NCI-H510A treated with DMSO at 0.1 percent for 48 hours (cell line): ENCODE measurements at places on chromosomes 12 and 14.

- DNase-seq = no peak
Measured at GRCh38 chr12:96521895-96522682, 32.7 kb downstream of the CFAP54 start.

GRCh38 chr14:60093606-60094005, 1.9 kb downstream of the PCNX4 start:
- no peak for DNase-seq

- DNase-seq = no peak
Measured at GRCh38 chr12:120835304-120835612, 68.9 kb downstream of the SPPL3 start.

DNA sequence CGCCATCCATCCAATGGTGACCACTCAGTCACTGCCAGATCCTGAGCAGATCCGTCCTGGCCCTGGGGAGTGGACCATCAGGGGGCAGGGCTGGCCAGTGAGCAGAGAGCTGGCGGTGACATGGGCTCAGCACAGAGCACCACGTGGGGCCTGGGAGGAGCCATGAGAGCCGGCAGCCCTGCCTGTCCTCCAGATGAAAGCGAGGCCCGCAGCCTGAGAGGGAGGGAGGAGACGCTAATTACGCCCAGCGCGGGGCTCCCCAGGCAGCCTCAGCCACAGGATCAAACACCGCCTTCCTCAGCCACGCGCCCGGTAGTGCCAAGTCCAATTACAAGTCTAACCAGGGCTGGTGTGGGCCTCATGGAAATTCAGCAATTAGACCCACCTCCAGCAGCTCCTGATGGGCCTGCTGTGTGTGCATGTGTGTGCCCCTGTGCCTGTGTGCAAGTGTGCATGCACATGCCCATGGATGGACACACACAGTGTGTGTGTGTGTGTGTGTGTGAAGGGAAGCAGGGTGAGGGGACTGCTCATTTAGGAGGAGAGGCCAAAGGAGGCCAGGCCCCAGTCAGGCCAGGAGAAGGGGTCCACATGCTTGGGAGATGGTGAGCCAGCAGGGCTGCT, 68.0 kb downstream of the KIF26A start:
- peak; percentile 72 for DNase-seq

- no peak for DNase-seq
Measured at GRCh38 chr14:58760121-58760520, 122.4 kb downstream of the DACT1 start.

GRCh38 chr12:121124402-121125109, 8.1 kb upstream of the P2RX7 start:
- no peak for DNase-seq

DNA sequence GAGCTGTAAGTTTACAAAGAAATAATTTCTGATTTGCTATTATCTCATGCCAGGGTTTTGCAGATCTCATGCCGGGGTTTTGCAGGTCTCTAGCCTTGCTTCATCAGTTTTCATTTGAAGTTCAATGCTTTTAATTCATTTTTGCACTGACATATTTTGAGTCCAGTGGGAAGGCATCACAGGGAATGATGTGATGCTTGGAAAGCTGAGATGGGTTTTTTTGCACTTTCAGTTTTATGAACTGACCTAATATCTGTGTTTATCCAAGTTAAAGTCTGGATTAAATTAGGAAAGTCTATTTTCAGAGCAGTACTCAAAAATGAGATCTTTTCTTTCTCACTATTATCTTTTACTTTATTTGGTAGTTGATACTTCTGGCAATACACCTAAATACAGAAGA, 23.6 kb upstream of the REP15 start:
- DNase-seq = no peak

GRCh38 chr14:21233457-21234076, 35.7 kb downstream of the HNRNPC start:
- no peak for DNase-seq

GRCh38 chr14:90774316-90774715, 41.9 kb downstream of the TTC7B start:
- no peak for DNase-seq

DNA sequence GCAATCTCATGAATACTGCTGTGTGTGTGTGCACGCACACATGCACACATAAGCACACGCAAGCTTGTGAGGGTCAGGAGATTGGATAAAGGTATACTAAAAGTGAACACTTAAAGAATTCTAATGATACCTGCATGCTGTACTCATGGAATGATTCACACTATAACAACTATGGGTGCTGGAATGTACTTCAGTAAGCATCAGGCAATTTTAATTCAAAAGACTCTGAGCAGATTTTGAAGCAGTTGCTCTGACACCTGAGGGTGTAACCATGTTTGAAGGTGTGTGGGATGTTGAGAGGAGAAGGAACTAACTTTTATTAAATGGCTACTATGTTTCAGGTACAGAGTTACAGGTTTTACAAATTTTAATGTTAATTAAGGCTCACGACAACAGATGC, 61.6 kb downstream of the GARIN6 start:
- no peak for DNase-seq

DNA sequence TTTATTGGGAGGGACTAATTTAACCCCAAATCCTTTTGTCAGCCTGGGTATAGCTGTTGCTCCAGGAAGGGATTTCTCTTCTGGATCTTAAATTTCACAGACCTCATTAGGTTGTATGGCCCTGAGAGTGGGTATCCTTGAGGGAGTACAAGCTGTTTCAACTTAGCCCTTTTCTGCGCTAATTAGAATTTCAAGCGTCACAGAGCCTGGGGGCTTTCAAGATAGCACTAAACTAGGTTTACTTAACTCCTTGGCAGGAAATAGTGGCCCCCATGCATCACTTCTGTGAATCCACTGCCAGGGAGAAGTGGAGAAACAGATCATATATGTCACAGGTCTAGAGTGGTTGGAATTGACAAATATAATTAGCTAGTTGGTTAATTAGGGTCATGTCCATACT, 5.9 kb upstream of the PDE1B start:
- no peak for DNase-seq

DNA sequence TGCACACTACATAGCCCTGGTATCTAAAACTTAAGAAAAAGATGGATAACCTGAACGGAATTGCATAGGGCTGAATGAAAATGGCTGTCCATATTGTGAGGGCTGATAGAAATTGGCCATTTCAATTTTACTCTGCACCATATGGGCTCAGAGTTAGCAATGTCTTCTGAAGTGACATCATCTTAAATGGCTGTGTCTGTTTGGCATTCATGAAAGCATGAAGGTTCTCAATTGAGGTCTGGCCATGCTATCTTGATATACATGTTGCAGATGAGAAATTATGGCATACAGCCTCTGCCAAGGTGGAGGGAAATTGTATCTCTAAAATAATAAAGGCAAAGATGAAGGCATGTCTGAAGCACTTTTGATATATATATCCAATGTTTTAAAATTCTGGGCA, 226.0 kb upstream of the PDE3A start:
- no peak for DNase-seq

DNA sequence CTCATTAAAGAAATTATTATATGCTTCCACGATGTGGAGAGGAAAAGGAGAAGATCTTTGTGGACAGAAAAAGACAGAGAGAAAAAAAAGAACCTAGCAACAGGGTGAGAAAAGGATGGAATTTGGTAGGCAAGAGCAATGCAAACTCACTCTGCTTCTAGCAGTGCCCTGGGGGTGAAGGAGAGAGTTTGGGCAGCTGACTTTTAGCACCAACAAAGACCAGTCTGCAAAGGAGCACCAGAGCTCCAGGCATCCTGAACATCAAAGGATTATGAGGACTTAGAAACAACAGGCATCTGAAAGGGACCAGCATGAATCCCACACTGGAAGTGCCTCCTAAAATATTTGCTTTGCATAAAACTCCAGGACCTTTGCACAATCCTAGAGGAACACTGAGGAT, 32.8 kb upstream of the RERG start:
- no peak for DNase-seq

DNA sequence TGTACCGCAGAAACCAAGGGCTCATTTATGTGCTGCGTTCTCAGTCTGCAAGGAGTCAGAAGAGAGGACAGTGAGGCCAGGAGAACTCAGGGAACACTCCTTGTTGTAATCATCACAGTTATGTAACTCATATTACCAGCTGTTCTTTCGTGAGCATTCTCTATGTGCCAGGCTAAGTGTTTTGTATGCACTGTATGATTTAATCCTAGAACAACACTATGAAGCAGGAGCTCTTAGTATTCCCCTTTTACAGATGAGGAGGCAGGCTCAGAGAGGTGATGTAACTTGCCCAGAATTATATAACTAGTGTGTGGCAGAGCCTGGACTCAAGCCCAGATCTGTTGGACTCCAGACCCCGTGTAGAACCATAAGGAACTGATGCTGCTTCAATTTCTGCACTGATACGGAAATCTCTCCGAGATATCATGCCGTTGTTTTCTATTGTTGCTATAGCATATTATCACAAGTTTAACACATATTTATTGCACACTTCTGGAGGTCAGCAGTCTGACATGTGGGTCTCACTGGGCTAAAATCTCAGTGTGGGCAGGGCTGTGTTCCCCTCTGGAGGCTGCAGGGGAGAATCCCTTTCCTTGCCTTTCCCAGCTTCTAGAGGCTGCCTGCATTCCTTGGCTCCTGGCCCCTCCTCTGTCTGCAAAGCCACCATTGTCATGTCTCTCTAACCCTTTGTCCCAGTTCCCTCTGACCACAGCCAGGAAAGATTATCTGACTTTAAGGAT, 16.3 kb upstream of the CD9 start:
- no peak for DNase-seq

- DNase-seq = no peak
Measured at GRCh38 chr12:12540261-12541013, 22.2 kb downstream of the DUSP16 start.

DNA sequence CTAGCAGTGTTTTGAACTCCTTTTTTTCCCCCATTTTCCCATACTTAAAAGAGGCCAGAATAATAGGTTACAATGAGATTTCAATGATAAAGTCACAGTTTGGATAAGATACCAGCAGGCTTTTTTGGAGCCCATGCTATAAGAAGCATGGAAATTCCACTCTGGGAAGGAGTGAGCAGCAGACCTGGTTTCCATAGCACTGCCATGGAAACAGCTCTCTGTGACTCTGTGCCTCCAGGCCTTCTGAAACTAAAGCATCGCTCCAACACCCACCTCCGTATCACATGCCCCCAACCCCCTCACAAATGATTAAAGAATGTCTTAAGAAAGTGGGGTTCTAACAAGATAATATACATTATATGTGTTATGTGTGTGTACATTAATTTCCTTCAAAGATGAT, 165.0 kb downstream of the GRIN2B start:
- no peak for DNase-seq

DNA sequence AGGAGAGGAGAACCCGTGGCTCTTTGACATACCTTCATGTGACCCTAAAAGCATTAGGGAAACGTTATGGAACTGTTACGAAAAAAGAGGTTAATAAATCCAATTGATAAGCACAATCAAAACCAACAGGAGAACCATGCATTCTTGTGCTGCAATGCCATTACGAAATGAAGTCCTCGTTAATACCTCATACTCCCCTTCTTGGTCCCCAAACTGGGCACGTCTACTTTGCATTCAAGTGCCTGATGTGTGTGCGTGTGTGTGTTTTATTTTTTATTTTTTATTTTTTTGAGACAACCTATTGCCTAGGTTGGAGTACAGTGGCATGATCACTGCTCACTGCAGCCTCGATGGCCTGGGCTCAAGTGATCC, 150.0 kb downstream of the ETV6 start:
- DNase-seq = no peak

DNA sequence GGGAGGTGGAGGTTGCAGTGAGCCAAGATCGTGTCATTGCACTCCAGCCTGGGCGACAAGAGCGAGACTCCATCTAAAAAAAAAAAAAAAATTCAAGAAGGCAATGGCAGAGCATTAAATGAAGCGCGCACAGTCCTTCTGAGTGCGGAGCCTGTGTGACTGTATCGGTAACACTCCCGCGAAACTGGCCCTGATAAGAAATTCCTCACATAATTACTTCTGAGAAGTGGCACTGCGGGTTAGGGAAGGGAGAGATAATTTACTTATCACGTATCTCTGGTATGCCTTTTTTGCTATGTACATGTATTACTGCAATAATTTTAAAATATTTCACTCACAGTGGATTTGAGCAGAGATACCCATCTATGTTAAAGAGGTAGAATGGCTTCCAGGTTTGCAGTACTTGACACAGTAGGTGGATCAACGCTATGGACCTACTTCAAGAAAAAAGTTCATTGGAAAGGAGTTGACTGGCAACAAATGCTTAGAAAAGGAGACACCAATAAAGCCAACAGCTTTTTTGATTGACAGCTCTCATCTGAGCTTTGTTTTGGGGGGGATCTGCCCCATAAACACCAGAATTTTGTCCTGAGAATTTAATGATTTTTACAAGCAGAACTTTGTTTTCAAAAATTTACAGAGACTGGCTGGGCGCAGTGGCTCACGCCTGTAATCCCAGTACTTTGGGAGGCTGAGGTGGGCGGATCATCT, 29.2 kb upstream of the SPTLC2 start:
- no peak for DNase-seq

GRCh38 chr12:54744590-54744989, 96.4 kb upstream of the DCD start:
- DNase-seq = no peak

DNA sequence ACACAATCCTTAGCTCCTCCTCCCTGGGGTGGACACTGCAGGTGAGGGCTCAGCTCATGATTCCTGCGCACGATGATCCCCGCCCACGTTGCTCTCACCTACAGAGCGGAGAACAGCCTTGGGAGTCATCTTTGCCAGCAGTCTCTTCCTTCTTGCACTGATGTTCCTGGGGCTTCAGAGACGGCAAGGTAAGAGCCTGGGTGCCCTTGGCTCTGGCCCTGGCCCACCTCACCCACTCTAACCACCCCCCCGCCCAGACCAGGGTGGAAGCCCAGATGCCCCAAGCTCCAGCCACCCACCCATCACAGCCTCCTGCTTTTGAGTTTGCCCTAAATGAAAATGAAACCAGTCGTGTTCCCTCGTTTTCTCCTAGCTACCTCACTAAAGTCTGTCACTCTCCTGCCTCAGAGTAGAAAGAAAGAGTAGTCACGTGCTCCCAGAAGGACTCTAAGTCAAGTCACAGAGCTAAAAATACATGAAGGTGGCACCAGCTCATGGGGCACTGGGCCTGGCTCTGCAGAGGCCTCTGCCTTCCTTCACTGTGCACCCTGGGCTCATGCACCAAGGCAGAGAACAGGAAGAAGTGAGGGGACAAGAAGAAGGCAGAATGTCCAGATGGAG, 9.0 kb downstream of the TAPBPL start:
- DNase-seq = no peak

DNA sequence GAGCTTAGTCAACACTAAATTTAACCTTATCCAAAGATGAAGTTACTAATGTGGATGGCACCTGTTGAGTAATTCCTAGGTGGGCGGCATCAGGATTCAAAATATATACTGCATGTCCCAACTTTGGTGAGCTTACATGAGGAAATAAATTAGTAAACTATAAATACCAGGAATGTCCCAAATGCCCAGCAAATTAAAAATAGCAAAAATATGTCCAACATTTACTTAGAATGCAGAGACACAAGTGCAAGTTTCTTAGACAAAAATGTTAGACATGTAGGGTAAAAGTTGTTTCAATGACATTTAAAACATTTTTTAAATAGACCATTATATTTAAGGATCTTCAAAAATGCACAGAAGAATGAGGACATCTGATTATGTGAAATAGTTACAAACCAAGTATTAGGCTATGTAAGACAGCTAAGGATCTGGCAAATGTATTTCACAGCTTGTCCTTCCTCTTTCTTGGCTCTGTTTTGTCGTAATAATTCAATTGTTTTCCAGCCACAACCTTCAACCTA, 115.9 kb downstream of the NAV3 start:
- no peak for DNase-seq
